ENCODE measurements at places on chromosomes 3 and 15. TPM values are rescaled to one million over a fixed set of nuclear protein-coding genes. Genes with fewer than 3 reads are reported as not detected.

DNA sequence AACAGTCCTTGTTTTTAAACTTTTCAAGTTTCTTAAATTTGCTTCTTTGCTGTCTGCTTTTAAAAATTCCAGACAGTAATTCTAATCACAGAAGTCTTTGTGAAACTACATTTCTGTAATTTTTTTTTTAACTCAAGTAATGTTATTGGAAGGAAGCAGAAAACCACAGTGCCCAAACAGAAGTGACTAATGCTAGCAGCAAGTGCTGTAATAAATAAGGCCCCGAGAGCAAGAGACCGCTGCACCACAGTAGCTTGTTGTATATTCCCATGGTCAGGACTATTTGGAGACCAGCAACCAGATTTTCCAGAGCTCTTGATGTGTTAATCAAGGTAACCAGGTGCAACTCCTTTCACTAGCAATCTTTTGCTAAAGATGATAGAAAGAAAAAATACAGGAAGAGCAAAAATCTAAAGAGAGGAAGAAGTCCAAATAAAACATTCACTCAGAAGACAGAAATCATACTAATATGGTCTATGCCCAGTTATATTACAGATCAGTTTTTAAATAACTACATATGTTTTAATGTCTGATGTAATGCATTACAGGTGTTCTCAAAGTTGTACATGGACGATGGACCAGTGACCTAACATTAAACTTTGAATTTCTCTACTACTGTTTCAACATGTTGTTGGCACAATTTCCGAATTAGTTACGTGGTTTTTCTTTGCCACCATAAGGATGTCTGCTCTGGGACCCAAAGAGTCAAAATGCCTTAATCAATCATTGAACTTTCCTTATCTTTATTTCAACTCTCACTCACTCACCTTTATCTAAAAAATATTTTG is 36.4 kb downstream of the WWTR1 start:
- DNase-seq = no peak

- DNase-seq = peak; percentile 20
Observed at GRCh38 chr3:184746131-184747120, 34.6 kb upstream of the MAGEF1 start.

Gene MYO5C
- 3.4 TPM for polyA plus RNA-seq

Gene SLC12A1
- not detected for polyA plus RNA-seq

Gene CNOT10
- 12.3 TPM for polyA plus RNA-seq

Gene MUC4
- 0.02 TPM for polyA plus RNA-seq

- DNase-seq = no peak
Observed at GRCh38 chr15:101357333-101357732, 62.3 kb upstream of the SNRPA1 start.

GRCh38 chr3:58693940-58694850 is 27.6 kb upstream of the FAM3D start:
- DNase-seq = no peak

Gene PLSCR2
- not detected for polyA plus RNA-seq

Gene SI
- not detected for polyA plus RNA-seq

GRCh38 chr3:64332459-64333350 is 107.4 kb upstream of the PRICKLE2 start:
- no peak for DNase-seq

DNA sequence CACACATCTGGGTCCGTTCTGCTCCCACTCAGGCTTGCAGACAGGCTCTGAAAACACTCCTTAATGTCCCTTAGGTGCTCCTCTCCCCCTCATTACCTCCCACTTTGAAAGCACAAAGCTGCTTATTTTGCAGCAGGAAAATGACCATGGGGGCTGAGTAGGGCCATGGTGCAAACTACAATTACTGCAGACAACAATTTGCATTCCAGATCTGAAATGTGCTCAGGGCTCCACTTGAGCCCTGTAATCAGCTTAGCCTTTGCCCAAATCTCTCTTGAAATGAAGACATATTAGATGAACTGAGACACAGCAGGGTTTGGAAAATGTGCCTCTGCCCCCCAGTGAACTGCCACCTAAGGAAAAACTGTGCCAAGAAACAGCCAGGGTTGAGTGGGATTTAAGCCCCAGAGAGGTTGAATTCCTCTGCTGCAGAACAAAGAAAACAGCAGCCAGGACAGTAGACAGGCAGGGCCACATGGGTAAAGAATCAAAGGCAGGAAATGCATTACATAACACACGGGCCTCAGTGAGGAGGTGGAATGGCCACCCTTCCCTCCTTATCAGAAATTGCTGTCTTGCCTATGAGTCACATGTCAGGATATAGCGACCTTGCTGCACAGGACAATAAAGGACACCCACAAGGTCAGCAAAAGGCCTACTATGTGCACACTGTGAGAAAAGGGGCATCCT is 126.8 kb upstream of the ARHGEF3 start:
- DNase-seq = no peak

DNA sequence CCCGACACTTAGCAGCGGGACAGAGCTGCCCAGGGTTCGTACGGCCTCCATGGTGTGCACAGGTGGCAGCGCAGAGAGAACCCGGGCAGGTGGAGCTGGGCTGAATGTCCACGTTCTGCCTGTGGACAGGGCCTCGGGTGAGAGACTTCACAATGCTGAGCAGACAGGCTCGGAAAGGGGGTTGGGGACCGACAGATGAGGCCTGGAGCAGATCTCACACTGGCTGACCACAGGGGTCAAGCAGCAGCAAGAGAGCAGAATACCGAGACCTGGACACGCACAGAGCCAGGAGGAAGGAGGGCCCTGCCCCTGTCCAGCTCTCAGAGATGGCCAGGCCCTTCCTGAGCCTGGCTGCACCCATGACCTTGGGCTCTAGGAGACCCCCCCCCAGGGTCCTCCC is 83.0 kb downstream of the VGLL4 start:
- DNase-seq = no peak

Gene PAK6
- 0.47 TPM for polyA plus RNA-seq

Gene CPNE4
- polyA plus RNA-seq = 0.27 TPM

- DNase-seq = no peak
Observed at GRCh38 chr15:32967521-32967920, 227.0 kb downstream of the FMN1 start.

DNA sequence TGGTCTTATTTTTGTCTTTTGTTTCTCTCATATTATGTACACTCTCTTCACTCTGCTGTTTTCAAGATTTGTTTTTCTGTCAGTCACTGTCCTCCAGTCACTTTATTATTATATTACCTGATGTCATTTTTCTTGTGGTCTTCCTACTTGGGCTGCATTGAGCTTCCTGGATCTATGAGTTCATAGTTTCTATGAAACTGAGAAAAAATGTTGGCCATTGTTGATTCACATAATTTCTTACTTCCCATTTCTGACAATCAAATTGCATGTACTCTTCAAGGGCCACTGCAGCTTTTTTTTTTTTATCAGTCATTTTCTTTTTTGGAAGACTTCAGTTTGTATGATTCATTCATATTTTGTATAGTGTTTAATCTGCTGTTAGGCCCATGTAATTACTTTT is 1180.6 kb upstream of the GBE1 start:
- no peak for DNase-seq

Gene LRRC15
- 0.10 TPM for polyA plus RNA-seq
